Dermis microvascular lymphatic vessel endothelial cell (primary cell): ENCODE measurements at places on chromosomes 3 and 15.

DNA sequence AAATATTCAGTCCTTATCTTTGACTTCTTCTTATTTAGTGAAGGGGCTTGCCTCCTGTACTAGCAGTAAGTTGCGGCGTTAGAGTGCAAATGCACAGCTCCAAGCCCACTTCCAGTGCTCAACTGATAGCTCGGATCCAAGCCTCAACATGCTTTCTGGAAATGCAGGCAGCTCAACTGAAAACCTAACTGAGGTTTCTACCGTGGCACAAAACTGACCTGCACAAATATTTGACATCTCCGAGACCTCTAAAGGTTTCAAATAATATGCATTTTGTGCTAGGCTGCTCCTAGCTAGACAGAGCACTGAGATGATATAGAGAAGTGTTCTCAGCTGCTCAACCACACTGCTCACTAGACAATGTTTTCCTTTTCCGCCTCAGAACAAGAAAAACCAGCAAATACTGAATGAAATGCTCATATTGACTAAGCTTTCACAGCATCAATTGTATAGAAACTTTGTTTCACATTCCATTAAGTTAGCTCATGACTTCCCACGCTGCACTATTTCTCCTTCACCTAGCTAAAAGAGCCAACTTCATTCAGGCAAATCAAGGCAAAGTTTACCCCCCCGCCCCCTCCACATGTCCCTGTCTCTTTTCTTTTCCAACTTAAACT is 822 bp downstream of the ZNF385D start:
- no peak for DNase-seq

- no peak for DNase-seq
Observed at GRCh38 chr3:147813256-147813655, 404.1 kb downstream of the ZIC1 start.

- DNase-seq, result peak; percentile 85
Observed at GRCh38 chr15:89105147-89105546, 16.9 kb downstream of the ABHD2 start.

DNA sequence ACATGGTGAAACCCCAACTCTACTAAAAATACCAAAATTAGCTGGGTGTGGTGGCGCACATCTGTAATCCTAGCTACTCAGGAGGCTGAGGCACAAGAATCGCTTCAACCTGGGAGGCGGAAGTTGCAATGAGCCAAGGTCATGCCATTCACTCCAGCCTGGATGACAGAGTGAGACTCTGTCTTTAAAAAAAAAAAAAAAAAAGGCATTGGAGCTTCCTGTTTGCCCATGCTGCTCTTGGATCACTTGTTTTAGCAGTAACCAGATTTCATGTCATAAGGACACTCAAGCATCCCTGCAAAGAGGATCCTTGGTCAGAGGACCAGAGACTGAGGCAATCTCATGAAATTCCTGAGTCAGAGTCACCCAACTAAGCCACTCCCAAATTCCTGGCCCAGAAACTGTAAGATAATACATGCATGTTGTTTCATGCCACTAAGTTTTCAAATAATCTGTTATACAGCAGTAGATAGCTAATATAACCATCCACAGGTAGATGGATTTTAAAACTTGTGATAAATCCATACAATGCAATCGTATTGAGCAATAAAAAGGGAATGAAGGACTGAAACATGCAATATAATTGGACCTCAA is 82.0 kb upstream of the XXYLT1 start:
- no peak for DNase-seq

DNA sequence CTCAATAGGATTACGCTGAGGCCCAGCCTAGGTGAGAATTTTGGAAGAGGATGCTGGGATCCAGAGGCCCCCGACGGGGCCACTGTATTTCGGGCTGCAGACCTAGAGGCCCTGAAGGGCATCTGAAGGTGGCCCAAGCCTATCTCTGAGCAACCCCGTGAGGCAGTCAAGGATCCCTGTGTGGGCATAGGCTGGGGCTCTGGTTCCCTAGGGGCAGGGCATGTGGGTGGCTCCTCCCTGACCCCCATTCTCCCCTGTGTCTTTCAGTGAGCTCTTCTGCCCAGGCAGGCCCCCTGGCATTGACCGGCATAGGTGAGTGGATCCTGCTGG is 216.0 kb downstream of the SNRPN start:
- DNase-seq, result no peak
